ENCODE measurements at places on chromosomes 7 and 10.
A peak's percentile ranks its signal among the peaks of the same experiment; 100 is the strongest.

DNA sequence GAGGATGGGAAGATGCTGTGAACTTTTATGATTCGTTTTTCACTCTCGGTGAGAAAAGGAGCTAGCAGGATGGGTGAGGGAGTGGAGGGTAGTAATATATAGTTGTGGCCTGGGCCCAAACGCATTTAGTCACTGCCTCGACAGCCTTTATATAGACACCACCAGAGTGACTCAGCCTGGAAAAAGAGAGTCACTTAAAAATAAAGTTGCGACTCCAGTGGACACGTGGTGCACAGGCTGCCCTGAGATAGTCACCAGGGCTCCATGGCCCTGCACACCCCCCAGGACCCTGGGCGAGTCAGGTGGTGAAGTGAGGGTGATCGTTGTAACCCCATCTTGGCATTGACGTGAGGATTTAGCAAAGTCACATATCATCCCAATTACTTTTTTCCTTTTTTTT lies 106.7 kb downstream of the CUX1 start:
- DNase-seq: peak; percentile 12

DNA sequence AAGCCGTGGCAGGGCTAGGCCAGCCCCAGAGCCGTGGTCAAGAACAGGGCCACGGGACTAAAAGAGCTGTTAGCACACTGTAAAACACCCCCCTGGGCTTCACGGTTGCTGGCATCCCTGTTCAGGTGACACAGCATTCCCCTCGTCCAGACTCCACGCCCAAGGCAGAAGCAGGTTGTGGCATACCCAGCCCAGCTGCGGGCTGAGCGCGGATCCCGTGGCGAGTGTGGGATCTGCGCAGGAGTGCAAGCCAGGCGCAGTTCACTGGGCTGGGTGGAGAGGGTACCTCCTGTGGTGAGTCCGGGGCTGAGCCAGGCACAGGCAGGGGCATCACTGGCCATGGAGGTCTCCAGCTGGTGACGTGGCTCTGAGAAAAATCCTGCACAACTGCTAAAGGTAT lies 199.1 kb downstream of the FZD1 start:
- DNase-seq: no peak

DNA sequence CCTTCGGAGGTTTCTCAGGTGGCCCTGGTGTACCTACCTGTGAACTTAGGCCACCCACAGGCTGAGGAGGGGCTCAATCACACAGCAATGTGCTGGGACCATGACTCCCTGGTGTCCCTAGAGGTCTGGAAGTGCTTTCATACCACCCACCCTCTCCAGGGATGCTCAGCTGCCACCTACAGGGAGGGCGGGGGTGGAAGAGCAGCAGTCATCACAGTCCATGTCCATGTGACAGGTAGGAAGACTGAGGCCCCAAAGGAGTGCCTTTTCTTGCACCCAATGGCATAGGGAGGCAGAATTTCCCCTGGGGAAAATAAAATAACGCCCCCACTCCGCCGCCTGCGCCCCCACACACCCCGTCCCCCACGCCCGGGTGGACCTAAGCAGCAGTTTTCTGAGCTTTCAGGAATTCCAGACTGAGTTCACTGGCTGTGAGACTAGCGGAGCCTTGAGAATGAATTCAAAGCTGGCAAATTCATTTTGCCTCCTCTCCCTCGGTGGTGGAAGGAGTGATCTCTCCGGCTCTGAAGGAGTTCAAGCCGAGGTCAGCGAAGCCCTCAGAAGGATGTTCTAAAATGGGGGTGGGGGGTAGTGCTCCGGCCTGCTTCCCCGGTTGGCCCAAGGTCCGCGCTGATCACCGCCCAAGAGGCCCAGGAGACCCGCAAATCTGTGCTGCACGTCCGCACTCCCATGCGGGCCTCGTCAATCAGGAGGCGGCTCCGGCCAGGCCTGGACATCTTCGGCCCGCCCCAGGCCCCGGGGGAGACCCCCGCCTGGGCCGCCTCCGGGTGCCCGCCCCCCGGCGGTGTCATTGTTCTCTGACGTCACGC lies 2.1 kb upstream of the ZMIZ1 start:
- DNase-seq: no peak

GRCh38 chr10:17512341-17513001 lies 58.1 kb upstream of the ST8SIA6 start:
- no peak for DNase-seq

DNA sequence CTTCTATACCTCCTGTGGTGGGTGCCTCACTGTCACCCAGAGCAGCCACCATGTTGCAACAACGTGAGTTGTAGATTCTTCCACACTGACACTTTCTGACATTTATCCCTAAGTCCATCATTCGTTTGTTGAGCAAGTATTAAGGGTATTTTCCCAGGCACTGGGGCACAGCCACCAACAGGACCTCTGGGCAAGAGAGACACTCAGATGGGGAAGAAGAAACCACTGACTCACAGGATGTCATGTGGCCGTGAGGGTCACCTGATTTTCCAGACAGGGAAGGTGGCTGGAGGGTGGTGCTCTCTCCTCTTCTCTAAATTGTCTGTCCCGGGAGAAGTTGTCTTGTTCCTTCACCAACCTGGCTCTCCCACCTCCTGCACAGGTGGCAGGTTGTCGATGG lies 51.7 kb upstream of the PPIF start:
- DNase-seq: no peak

- no peak for DNase-seq
Measured at GRCh38 chr7:28835800-28836199, 122.3 kb downstream of the TRIL start.

- DNase-seq: no peak
Measured at GRCh38 chr7:102424129-102424551, 9.2 kb upstream of the ORAI2 start.

- DNase-seq: no peak
Measured at GRCh38 chr10:110850099-110850498, 21.6 kb upstream of the PDCD4 start.

DNA sequence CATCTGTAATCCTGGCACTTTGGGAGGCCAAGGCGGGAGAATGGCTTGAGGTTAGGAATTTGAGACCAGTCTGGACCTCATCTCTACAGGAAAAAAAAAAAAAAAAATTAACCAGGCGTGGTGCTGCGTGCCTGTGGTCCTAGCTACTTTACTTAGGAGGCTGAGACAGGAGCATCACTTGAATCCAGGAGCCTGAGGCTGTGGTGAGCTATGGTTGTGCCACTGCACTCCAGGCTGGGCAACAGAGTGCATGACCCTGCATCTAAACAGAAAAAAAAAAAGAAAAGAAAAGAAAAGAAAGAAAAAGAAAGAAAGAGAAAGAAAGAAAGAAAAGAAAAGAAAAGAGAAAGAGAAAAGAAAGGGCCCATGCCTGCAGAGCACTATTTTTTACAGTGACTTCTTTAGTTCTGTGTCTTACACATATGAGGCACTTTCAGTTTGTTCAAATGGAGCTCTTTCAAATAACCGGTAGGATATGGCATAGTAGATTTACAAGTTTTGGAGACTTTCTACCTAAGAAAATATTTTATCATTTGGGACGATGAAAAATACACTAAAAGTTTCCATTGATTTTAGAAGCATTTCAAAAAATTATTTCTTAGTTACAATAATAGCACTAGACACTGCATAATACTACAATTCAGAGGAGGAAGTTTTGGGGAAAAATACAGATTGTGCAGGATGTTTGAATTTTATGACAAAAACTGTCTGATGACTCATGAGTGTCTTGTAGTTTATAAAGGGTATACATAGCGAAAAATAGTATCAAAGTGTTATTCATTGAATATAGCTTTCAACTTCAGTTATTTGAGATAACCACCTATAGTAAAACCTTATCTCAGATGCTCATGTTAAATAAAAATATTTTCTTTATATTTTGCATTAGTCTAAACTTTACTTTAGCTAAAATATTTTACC lies 75.9 kb downstream of the MDFIC start:
- no peak for DNase-seq

- DNase-seq: no peak
Measured at GRCh38 chr7:30950197-30950596, 13.6 kb upstream of the GHRHR start.

GRCh38 chr7:158858592-158859503 lies 2.5 kb downstream of the DYNC2I1 start:
- DNase-seq: no peak
